ENCODE measurements at places on chromosomes 12 and 14.
A peak's percentile ranks its signal among the peaks of the same experiment; 100 is the strongest.

- peak; percentile 65 for DNase-seq
Measured at GRCh38 chr12:14849661-14850060, 6.3 kb upstream of the ART4 start.

- DNase-seq, result no peak
Measured at GRCh38 chr12:54287261-54288157, 7.0 kb downstream of the HNRNPA1 start.

DNA sequence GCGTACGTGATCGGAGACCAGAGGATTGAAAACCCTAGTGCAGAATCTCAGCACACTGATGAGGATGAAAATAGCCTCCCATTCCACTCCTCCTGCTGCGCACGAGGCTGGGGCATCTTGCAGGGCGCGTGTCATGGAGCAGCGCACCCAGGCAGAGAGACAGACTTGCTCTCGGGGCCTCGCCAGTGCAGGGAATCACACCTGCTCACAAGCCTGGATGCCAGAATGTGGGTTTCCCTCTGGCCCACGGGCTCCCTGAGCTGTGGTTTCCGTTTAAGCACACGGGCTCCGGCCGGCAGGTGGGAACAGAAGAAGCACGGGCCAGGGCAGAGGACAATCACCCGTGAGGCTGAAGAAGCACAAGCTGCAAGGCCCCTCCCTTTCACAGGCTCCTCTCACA is 2.0 kb downstream of the FGF6 start:
- no peak for DNase-seq

- DNase-seq, result peak; percentile 45
Measured at GRCh38 chr14:49687942-49688700, at the start of gene POLE2. Gene POLE2, minus strand, starts transcription at chr14:49688214. Its CDS starts 11 bp downstream, at chr14:49688203.

- no peak for DNase-seq
Measured at GRCh38 chr14:82146846-82147245, 613.2 kb upstream of the SEL1L start.

DNA sequence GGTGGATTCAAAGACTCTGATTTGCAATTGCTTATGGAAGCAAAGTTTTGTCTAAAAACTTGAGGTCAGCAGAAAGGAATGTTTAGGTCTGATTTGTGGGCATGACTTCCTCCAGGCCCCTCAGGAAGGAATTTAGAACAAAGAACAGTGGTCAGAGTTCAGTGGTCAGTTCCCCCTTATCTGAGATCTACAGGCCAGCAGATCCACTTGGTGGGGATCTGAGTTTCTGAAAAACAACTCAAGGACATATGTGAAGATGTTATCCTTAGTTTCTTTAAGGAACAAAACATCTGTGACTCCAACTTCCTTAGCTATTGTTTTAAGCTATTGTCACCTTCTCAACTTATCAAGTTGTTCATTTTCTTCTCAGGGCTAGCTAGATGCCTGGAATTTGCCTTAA is 28.0 kb upstream of the NAA30 start:
- DNase-seq, result no peak

DNA sequence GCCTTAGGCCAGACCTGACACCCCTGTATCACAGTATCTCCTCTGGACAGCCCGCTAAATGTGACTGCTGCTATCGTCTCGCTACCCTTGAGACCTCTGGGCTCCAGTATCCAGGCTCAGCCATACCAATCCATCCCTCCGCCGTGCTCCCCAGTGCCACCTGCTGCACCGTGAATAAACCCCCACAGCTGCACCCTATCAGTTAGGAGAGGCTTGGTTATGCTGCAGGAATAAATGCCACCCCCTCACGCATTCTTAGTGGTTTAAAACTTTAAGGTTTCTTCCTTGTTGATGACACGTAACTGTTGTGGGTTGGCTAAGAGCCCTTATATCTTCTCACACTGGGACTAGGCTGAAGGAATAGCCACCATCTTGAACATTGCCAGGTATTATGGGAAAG is 12.1 kb downstream of the CCDC63 start:
- no peak for DNase-seq
